ENCODE measurements at places on chromosomes 7 and 10. TPM values are rescaled to one million over a fixed set of nuclear protein-coding genes. Genes with fewer than 3 reads are reported as not detected.

FOXI2 gene
- total RNA-seq = not detected

C10orf143 gene
- total RNA-seq = 0.22 TPM

SLC13A1 gene
- total RNA-seq = not detected

- DNase-seq = no peak
Measured at GRCh38 chr10:49656845-49657493, 22.5 kb upstream of the C10orf53 start.

- no peak for DNase-seq
Measured at GRCh38 chr7:1918881-1919525, 248.9 kb downstream of the ELFN1 start.

GNGT1 gene
- total RNA-seq = not detected

WASHC2A gene
- 22.2 TPM for total RNA-seq

OR2A1 gene
- total RNA-seq = not detected

GRCh38 chr7:2608921-2609411 lies 22.8 kb upstream of the TTYH3 start:
- no peak for DNase-seq

ZNF398 gene
- 10.3 TPM for total RNA-seq

DNA sequence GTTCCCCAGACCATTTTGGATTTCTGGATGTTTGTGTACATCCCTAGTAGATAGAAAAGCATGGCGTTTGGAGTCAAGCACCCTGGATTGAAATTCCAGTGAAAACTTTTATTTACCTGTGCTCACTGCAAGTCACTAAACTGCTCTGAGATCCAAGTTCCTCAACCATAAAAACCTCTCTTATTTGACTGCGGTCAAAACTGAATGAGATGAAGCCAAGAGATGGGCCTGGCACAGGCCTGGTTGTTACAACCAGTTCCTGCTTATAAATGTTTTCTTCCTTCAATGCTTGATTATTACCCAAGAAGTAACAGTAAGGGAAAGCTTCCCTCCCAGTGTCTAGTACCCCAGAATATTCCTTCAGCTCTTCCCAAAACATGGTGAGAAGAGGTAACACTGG lies 70.9 kb upstream of the HPS1 start:
- no peak for DNase-seq

DNA sequence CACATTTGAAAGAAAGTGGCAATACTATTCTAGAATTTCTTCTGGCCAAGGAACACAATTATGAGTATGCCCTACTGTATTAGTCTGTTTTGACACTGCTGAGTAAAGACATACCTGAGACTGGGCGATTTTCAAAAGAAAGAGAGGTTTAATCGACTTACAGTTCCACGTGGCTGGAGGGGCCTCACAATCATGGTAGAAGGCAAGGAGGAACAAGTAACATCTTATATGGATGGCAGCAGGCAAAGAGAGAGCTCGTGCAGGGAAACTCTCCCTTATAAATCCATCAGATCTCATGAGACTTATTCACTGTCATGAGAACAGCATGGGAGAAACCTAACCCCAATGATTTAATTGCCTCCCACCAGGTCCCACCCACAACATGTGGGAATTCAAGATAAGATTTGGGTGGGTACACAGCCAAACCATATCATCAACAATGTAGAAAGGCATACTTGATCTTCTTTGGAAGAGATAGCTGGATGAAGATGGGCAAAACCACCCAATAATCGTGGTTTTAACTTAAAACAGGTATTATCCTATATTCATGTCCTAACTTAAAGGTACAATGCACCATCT lies 113.9 kb downstream of the ETV1 start:
- no peak for DNase-seq

- DNase-seq = no peak
Measured at GRCh38 chr10:129560361-129560760, 93.3 kb downstream of the MGMT start.

GRCh38 chr7:152335900-152336571 lies 99.8 kb downstream of the KMT2C start:
- no peak for DNase-seq

BAMBI gene
- 12.6 TPM for total RNA-seq

IRF5 gene
- 8.5 TPM for total RNA-seq

CYP26C1 gene
- total RNA-seq = 0.43 TPM

DNA sequence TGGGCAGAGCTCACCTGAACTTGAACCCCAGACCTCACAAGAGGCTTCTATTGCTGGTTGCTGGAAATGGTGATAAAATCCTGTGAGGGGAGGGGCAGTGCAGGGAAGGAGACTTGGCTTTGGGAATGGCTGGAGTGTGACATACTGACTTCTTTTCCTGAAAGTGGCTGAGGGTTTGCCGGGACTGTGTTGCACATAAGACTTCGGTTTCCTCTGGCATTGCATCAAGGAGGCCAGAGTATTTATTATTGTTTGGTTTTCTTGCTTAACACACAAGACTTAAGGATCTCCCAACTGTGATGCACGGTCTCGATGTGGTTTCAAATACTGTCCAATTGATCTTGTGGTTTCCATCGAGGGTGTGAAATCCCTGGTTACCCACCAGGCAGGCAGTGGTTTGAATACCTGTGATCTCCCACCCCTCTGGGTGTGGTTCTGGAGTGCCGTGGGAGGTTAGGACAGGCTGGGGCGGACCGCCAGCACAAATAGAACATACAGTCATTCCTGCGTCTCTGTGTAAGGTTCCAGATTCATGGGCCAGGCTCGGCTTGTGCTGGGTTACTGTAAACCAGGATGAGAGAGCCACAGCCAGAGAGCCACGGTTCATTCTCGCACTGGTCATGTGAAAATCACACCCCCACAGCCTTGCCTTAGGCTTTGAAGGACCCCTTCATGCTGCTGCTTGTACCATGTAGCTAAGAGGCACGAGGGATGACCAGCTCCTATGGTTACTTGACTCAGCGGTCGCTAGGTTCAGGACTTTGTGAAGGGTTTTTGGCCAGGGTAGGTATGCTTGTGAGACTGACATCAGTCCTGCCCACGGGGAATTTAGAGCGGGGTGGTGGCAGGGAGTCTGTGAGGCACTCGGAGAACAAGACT lies 39.2 kb downstream of the WBP1L start:
- no peak for DNase-seq

DNA sequence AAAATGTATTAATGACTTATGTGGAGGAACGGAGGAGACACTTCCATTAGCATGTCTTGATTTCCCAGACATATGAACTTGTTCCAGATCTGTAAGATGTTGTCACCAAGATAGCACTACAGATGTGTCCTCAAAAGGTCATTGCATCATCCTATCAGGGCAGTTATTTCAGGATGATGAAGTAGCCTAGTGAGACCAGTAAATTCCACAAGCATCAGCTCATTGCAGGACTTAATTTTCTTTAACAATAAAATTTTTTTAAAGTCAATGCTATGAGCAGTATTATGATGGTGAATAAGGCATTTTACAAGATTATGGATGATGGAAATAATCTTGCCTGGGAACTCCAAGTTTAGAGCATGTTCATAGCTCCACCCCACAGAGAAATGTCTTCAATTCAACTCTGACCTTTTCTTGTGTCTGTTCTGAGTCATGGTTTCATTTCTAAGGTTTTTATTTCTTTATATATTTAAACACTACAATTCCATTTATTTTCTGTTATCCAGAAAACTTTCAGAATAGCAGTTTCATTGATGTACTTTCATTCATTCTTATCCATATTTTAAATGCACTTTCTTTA lies 1203.3 kb upstream of the CELF2 start:
- no peak for DNase-seq

DNA sequence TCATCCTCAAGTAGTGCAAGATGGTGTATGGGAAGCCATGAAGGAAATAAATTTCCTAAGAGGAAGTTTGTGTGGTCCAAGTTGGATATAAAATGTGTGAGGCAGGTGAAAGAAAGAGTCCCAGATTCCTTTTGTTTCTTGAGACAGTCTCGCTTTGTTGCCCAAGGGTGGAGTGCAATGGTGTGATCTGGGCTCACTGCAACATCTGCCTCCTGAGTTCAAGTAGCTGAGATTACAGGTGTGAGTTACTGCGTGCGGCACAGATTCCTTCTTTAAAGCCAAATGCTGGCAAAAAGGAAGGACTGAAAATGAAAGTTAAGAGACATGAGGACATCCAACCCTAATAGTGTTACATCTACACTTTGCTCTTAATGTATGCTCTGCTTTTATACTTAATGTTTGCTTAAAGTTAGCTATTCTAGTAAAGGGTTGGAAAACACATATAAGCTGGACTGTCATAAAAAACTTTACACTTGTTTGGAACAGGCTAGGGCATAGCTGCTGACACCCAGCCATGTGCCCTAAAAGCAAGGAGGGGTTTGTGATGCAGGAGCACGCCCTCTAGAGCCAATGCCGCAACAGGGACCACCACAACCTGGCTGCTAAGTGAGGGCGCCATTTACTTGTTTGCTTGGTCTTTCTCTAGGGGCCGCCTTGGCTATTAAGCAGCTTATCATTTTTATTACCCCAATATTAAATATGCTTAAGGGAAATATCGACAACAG lies 34.5 kb downstream of the CLEC2L start:
- DNase-seq = no peak

SLF2 gene
- total RNA-seq = 22.0 TPM

VIPR2 gene
- not detected for total RNA-seq

GRCh38 chr10:71765176-71765904 lies 8.0 kb downstream of the VSIR start:
- no peak for DNase-seq

AGMO gene
- total RNA-seq = not detected

- no peak for DNase-seq
Measured at GRCh38 chr7:137846827-137847567, at the start of gene DGKI. TSS of gene DGKI (minus strand) at chr7:137846974.

FKBP9 gene
- 72.0 TPM for total RNA-seq

PRLHR gene
- not detected for total RNA-seq

GRCh38 chr10:91299999-91300575 lies 79.6 kb downstream of the PCGF5 start:
- DNase-seq = no peak

All from epithelial cell of proximal tubule (primary cell).